ENCODE measurements at places on chromosomes 2 and 18. TPM values are rescaled to one million over a fixed set of nuclear protein-coding genes. Genes with fewer than 3 reads are reported as not detected.

DNA sequence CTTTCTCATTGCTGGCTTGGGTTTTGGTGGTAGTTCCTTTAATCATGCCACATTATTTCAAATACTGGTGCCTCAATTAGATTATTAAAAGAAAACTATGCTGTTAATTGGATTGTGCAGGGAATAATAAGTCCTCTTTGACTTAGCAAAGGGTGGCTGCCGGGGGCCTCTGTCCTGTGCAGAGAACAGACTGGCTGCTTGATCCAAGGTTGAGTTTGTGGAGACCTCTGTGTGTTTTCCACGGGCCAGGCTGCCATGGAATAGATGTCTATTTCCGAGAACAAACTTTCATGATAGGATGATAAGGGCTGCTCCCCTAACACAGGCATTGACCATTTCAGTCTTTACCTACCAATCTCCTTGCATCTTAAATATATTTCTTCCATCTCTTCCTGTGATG, 30.4 kb upstream of the OTOS start:
- no peaks in the 10 kb centered on the region for H3K27me3 ChIP-seq
- no peak for DNase-seq
- no peaks in the 10 kb centered on the region for H3K36me3 ChIP-seq
- H3K4me3 ChIP-seq: no peak overlapping the region
- no peaks in the 10 kb centered on the region for H3K4me1 ChIP-seq

The IL18R1 gene
- polyA plus RNA-seq: 20.6 TPM

DNA sequence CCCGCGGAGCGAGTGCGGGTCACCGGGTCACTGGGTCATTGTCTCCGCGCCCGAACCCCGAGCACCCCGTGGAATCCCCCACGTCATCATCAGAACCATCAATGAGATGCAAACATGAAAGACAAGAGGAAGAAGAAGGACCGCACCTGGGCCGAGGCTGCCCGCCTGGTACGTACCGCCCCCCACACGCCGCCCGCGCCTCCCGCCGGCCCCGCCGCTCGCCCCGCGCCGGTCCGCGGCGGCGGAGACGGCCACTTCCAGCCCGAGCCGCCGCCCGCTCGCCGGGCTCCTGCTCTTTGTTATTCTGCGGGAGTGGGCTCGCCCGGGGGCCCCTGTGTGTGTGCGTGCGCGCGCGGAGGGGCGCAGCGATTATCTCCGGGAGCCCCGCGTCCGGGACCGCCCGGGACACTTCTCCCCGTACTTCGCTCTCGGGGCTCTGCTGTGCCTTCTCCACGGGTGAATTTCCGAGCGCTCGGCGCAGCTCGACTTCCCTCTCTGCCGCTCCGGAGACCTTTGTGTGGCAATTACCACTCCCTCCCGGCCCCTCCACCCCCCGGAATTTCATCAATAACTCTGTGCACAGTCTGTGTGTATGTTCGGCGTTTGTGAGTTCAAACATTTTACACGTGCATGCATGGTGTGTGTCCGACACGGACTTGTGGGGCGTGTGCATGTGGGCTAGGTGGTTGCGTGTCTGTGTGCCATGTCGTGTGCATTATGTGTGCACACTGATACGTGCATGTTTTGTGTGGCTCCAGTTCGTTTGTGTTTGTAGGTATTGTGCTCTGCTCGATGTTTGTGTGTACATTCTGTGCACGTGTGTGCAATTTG, 714 bp downstream of the ASXL3 start:
- no peak for DNase-seq
- no peak overlapping the region for H3K4me3 ChIP-seq
- H3K4me1 ChIP-seq: no peaks in the 10 kb centered on the region
- no peak overlapping the region for H3K27ac ChIP-seq
- H3K36me3 ChIP-seq: no peaks in the 10 kb centered on the region

DNA sequence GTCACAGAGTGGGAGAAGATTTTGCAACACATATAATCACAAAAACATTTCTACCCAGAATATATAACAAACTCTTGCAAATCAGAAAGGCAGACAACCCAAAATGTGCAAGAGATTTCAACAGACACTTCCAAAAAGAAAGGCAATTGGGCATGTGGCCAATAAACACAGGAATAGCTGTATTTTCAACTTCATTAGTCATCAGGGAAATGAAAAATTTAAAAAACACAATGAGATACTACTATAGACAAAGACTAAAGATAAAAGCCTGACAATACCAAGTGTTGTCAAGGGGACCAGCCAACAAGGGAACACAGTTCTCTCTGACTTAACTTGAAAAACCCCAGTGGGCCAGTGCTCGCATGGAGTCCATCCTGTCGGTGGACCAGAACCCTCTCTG, 40.5 kb downstream of the MTHFD2 start:
- no peaks in the 10 kb centered on the region for H3K4me1 ChIP-seq
- no peak for DNase-seq
- no peaks in the 10 kb centered on the region for H3K36me3 ChIP-seq

DNA sequence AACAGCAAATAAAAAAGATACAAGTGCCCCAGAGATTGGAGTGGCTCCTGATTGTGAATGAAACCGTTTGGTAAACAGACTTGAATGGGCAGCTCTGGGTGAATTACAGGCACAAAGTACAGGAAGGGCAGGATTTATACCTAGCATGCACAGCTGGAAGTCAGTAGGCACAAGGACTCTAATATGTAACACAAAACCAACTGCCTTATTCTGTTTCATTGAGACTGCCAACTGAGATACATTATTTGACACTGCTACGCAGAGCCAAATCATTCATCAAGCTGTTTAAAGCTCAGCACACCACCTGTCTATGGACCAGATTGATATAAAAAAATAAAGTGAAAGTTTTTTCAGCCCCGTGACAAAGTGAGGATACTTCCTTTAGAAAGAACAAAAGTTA, 541.2 kb downstream of the NUP35 start:
- H3K27ac ChIP-seq: no peak overlapping the region
- no peaks in the 10 kb centered on the region for H3K27me3 ChIP-seq
- DNase-seq: no peak
- no peaks in the 10 kb centered on the region for H3K4me1 ChIP-seq
- H3K4me3 ChIP-seq: no peak overlapping the region

DNA sequence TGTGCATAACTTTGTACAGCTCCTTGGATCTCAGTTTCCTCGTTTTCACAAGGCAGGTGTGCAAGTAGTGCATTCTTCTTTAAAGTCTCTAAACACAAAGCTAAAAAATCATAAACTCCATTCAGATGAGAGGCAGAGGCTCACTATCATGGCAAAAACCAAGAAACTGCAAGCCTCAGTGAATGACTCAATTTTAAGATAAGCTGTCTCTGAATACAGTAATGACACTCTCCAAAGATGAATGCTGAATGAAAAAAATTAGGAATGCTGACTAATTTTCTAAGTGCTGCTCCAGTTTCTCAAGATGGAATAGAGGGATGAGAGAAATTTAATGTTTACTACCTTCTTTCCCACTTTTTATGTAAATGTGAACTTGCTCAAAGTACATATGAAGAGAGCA, 17.2 kb downstream of the B4GALT6 start:
- H3K36me3 ChIP-seq: no peaks in the 10 kb centered on the region
- no peaks in the 10 kb centered on the region for H3K4me1 ChIP-seq
- DNase-seq: no peak

DNA sequence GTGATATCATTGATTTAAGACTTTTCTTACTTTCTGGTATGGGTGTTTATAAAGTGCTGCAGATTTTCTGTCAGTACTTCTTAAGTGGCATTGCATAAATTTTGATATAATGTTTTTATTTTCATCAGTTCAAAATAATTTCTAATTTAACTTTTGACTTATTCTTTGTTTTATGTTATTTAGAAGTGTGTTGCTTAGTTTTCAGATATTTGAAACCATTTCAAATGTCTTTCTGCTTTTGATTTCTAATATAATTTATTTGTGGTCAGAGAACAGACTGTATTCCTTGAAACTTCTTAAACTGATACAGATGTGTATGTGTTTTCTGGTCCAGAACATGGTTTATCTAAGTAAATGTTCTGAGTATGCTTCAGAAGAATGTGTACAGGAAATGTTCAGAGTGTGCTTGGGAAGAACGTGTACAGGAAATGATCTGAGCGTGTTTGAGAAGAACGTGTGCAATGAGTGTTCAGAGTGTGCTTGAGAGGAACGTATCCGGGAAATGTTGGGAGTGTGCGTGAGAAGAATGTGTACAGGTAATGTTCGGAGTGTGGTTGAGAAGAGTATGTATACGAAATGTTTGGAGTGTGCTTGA, 265.7 kb upstream of the HS6ST1 start:
- no peak overlapping the region for H3K27ac ChIP-seq
- no peak for DNase-seq
- no peaks in the 10 kb centered on the region for H3K36me3 ChIP-seq

DNA sequence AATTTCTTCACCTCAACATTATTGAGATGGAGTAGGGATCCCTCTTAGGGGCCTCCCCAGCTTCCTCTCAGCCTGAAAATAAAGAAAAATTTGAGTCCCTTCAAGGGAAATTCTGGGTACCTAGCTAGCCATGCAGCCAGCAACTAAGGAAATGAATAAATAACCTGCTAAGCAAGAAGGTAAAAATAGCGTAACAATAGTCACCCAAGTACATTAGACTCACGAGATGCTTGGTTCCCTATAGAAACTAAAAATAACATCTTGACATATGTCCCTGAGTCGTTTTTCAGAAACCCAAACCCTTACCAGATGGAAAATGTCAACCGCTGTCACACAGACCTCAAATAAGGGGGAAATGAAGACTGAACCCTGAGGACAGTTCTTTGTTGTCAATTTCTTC, 51.9 kb downstream of the CACNB4 start:
- H3K27ac ChIP-seq: no peak overlapping the region
- H3K4me1 ChIP-seq: no peaks in the 10 kb centered on the region
- H3K27me3 ChIP-seq: no peaks in the 10 kb centered on the region
- no peaks in the 10 kb centered on the region for H3K36me3 ChIP-seq

DNA sequence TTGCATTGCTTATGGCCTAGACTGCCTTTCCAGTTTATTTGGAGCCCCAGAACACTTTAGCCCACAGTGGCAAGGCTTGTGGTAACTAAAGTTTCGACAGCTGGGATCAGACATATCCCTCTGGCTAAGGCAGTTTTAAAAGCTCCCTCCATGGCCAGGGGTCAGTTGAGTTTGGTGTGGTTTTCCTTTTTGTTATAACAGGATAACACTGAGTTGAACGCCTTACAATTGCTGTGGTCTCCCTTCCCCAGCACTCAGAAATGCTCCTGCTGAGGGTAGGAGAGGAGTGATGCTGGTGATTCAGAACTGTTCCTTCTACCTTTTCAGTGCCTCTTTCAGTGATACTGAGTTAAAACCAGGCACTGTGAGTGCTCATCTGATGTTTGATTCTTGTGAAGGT, 182.6 kb downstream of the GULP1 start:
- no peaks in the 10 kb centered on the region for H3K36me3 ChIP-seq
- no peak for DNase-seq
- H3K4me3 ChIP-seq: no peak overlapping the region
- H3K27me3 ChIP-seq: no peaks in the 10 kb centered on the region
- no peak overlapping the region for H3K27ac ChIP-seq

The CRACDL gene
- 1.2 TPM for polyA plus RNA-seq

DNA sequence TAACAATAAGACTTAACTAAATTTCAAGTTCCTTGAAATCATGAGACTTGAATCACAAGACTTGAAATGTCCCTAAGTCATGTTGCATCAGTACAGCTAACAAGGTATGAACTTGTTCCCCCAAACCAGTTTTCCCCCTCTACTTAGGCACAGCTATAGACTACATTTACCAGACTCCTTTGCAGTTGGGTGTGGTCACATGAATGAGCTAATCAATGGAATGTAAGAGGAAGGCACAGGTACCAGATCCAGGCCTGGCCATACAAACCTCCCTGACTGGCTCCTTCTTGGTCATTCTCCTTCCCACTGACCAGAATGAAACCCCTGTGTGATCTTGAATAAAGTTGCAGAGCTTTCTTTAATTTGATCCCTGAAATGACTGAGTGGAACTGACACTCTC, 77.8 kb downstream of the DNER start:
- H3K4me1 ChIP-seq: no peaks in the 10 kb centered on the region
- no peaks in the 10 kb centered on the region for H3K27me3 ChIP-seq
- H3K4me3 ChIP-seq: no peak overlapping the region
- DNase-seq: no peak

DNA sequence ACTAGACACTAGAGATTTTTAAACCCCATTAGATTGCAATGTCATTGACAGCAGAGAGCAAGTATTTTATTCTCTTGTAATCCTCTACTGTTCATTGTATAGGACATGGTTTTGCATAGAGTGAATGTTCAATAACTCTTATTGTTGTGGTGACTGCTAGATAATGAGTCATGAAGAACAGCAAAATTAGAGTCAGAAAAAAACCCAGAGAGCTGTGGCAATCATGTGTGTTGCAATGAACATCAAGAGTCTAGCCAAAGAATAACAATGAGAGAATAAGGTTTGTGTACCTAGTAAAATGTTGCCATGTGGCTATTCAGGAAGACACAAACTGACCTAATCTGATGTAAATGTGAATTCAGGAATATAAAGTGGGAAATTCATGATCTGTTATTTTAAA, 684.0 kb downstream of the DSC3 start:
- no peaks in the 10 kb centered on the region for H3K4me1 ChIP-seq
- H3K27me3 ChIP-seq: no peaks in the 10 kb centered on the region
- H3K4me3 ChIP-seq: no peak overlapping the region
- H3K36me3 ChIP-seq: no peaks in the 10 kb centered on the region

The INPP4A gene
- polyA plus RNA-seq: 61.4 TPM

- no peaks in the 10 kb centered on the region for H3K4me1 ChIP-seq
- no peaks in the 10 kb centered on the region for H3K27me3 ChIP-seq
- no peak overlapping the region for H3K4me3 ChIP-seq
- H3K36me3 ChIP-seq: no peaks in the 10 kb centered on the region
Observed at GRCh38 chr2:216626168-216626874, 6.9 kb upstream of the IGFBP2 start.

DNA sequence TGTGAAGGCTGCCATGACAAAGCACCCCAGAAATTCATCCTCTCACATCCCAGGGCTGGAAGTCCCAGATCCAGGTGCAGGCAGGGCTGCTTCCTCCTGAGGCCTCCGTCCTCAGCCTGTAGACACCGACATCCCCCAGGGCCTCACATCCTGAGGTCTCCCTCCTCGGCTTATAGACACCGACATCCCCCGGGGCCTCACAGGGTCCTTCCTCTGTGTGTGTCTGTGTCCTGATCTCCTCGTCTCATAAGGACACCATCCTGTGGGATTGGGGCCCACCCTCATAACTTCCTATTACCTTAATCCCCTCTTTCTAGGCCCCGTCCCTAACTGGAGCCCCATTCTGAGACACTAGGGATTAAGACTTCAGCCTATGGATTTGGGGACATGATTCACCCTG, 92.0 kb upstream of the SNTG2 start:
- no peaks in the 10 kb centered on the region for H3K27me3 ChIP-seq
- H3K27ac ChIP-seq: no peak overlapping the region
- peaks cover 11% of the 10 kb centered on the region for H3K4me1 ChIP-seq
- H3K4me3 ChIP-seq: no peak overlapping the region
- no peaks in the 10 kb centered on the region for H3K36me3 ChIP-seq

The CD8B2 gene
- polyA plus RNA-seq: 10.2 TPM

The ZSWIM2 gene
- polyA plus RNA-seq: not detected

GRCh38 chr2:165462443-165462842, 7.1 kb upstream of the CSRNP3 start:
- H3K4me1 ChIP-seq: no peaks in the 10 kb centered on the region
- no peaks in the 10 kb centered on the region for H3K27me3 ChIP-seq
- H3K4me3 ChIP-seq: no peak overlapping the region
- no peaks in the 10 kb centered on the region for H3K36me3 ChIP-seq
- DNase-seq: no peak
- H3K27ac ChIP-seq: no peak overlapping the region

The ARID5A gene
- 84.0 TPM for polyA plus RNA-seq

Data from CD8-positive, alpha-beta memory T cell (primary cell).